ENCODE measurements at places on chromosomes 11 and 22. TPM values are rescaled to one million over a fixed set of nuclear protein-coding genes. Genes with fewer than 3 reads are reported as not detected.

APOBEC3A gene
- not detected for polyA plus RNA-seq

TSPAN32 gene
- polyA plus RNA-seq, result not detected

RIMBP3B gene
- 0.34 TPM for polyA plus RNA-seq

HEPN1 gene
- not detected for polyA plus RNA-seq

APLNR gene
- polyA plus RNA-seq, result 47.9 TPM

KIF18A gene
- 1.8 TPM for polyA plus RNA-seq

MMP11 gene
- polyA plus RNA-seq, result 8.4 TPM
